ENCODE measurements at places on chromosomes 2 and 18.

- no peak for DNase-seq
Measured at GRCh38 chr18:54094474-54094873, 130.0 kb downstream of the MBD2 start.

DNA sequence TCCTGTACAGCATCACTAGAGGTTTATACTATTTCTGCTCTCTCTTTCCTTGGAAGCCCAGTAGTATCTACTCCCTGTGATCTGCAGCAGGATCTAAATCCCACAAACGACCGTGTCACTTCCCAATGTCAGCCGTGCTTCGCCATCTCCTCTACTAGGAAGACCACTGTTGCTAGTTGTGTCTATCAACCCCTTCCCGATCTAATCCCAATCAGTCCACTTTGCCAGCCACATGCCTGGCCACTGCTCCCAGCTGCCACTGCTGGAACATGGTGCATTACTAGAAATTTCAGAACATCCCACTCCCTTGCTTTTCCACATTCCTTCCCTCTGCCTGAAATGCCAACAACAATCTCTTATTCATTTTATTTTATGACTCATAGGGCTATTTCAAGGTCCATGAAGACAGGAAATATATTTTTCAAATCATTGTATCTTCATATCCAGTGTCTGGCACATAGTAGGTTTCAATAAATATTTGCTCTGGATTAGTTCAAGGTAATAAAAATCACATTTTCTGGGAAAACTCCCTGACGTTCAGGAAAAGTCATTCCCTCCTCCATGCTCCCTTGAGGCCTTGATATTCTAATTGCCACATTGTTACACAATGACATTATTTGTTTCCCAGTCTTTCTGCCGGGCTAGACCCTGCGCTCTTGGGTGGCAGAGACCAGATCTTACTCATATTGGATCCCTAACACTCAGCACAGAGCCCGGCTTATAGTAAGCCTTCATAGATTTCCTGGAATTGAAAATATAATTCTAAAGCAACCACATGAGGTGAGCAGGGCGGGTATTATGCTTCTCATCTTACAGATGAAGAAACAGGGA lies 2.1 kb upstream of the TRIB2 start:
- DNase-seq = no peak

- DNase-seq = no peak
Measured at GRCh38 chr18:5424903-5425664, 118.7 kb downstream of the EPB41L3 start.

GRCh38 chr18:6614952-6615351 lies 114.6 kb upstream of the ARHGAP28 start:
- DNase-seq = no peak

DNA sequence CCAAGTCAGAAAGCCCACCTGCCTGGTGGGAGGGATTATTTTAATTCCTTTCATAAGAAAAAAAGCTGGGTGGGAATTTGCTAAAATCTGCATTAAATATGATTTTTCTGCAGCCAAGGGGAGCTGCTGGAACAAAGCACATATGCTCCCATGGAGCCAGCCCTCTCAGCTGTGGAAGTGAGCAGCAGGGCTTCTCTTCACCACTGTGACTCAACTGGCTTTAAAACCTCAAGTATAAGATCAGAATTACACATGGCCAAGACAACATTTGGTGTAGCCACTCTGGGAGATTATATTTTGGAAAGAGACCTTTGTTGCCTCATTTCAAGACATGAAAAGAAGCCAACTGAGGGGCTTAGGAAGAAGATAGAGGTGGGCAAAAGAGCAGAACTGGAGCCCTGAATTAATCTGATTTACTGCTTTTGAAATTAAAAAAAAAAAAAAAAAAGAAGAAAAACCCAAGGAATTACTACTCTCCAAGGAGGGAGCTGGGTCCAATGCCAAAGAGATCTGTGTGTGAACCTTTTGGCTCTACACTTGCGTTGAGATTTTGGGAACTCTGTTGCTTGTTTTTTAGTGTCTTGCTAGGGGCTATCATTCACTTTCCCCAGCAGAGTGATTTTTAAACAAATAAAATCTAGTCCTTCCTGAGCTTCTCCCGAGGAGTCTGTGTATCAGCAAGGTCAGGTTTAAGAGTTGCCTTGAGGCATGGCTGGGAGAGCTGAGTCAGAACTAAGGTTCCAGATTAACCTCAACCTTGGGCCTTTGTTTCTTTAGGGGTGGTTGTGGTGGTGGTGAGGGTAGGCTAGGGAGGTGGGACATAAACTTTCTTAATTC lies 6.0 kb downstream of the LHCGR start:
- no peak for DNase-seq

Data from T-helper 2 cell (primary cell).